ENCODE measurements at places on chromosomes 4 and X. TPM values are rescaled to one million over a fixed set of nuclear protein-coding genes. Genes with fewer than 3 reads are reported as not detected.

Gene PPARGC1A
- total RNA-seq: 0.69 TPM

Gene CDS1
- 0.47 TPM for total RNA-seq

Gene HOPX
- total RNA-seq: 0.34 TPM

Gene GATB
- 20.3 TPM for total RNA-seq

Gene LRP2BP
- total RNA-seq: 0.26 TPM

Gene STPG2
- 0.16 TPM for total RNA-seq

Gene EFNB1
- 11.8 TPM for total RNA-seq

Gene AADAT
- total RNA-seq: 2.1 TPM

Gene GPR50
- total RNA-seq: not detected

Gene NOX1
- 0.17 TPM for total RNA-seq

Gene PAGE5
- not detected for total RNA-seq

Gene PRDM5
- total RNA-seq: 15.4 TPM

Gene PGK1
- total RNA-seq: 120 TPM

Gene ARSJ
- total RNA-seq: 17.0 TPM

Gene SLC10A4
- not detected for total RNA-seq

Gene NALF2
- not detected for total RNA-seq

Gene GUCY1A1
- total RNA-seq: 8.5 TPM

Gene FDCSP
- not detected for total RNA-seq

Gene PPP1R2C
- not detected for total RNA-seq

Data from bronchial smooth muscle cell (primary cell).